Activated CD4-positive, alpha-beta T cell treated with anti-CD3 and anti-CD28 coated beads, Interleukin-2, amount 50 U/mL, for 24 hours (primary cell): ENCODE measurements at places on chromosomes 12 and 14.

DNA sequence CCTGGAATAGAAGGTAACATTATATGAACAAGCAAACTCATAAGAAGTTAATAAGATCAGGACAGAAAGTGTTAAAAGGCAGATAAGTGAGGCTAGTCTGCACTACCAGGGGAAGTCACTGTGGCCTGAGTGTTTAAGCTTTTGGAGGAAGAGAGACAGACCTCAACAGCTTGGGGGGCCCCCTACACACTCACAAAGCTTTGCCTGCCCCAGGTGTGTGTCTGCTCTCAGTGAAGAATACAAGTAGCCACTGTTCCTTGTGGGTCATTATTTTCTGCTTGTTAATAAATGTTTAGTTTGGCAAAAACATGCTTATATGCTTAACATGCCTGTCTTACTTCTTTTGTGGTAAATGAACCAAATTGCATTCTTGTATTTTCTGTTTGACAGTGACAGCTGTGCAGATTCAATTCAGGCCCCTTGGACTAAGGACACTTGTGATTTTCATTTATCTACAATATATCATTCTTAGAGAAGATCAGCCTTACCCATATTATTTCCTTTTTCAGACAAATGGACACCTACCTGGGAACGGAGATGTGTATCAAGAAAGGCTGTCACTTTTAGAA, 50.7 kb upstream of the C12orf71 start:
- DNase-seq: no peak

DNA sequence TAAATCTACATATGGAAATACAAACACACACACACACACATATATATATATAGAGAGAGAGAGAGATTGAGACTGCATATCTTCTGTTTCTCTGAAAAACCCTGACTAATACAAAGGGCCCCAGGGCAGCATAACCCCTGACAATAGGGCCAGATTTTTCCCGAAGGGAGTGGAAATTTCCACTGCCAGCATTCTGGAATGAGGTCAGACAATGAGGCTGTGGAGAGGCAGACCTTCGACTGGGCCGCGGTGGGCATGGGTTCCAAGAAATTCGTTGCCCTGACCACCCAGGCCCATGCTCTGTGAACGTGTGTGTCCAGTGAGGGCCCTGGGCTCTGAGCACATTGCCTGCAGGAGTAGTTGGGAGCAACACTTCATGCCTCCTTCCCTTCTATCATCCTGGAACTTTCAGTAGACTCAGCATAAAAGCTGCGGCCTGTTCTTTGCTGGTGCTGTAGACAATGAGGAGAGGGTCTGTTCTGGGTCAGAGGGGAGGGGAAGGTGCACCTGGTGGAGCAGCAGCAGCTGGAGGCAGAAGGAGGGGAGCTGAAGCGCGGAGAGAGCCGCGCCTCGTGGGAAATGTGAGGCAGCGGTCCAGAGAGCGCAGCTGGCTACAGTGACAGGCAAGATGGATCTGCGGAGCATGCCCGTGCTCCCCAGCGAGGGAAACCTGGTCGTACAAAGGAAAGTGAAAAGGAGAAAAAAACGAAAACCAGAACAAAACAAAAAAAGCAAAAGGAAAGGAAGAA, 25.6 kb upstream of the CCDC60 start:
- no peak for DNase-seq

DNA sequence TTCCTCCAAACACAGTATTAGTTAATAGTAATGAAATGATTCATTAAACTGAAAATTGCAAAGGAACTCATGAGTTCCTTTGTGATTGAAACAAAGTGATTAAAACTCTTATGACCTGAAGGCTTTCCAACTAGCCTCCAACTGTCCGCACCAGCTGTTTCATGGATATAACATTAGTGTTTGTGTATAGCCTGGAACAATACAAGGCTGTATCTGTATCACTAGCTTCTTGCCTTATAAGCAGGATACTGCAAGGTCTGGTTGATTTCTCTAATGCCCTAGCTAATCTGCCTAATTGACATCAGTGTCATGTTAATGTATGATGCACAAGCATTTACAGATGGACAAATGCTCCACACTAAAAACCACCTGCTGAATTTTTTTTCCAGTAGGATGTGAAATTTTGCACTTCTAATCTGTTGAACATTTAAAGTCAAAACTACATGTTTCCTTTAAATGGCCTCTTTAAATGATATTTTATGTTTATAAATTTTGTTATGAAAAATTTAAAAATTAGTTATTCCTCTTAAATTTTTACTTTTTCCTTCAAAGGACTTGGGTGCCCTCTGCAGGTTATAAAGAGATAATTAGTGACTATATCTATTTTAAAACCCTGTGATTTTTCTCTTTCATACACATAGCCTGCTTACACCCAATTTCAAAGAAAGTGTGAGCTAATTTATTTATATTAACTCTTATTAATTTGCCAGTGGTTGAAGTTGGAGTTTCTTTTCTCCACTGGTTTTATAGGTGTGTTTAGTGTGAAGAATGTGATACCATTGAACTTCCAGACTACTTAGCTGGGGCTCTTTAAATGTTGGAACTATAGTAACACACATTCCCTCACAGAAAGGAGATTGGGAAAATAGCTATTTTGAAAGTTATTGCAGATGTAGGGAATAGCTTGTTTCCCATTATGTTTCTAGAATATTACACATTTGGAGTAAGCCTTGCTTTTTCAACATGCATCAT, 25.4 kb downstream of the AP5M1 start:
- no peak for DNase-seq

DNA sequence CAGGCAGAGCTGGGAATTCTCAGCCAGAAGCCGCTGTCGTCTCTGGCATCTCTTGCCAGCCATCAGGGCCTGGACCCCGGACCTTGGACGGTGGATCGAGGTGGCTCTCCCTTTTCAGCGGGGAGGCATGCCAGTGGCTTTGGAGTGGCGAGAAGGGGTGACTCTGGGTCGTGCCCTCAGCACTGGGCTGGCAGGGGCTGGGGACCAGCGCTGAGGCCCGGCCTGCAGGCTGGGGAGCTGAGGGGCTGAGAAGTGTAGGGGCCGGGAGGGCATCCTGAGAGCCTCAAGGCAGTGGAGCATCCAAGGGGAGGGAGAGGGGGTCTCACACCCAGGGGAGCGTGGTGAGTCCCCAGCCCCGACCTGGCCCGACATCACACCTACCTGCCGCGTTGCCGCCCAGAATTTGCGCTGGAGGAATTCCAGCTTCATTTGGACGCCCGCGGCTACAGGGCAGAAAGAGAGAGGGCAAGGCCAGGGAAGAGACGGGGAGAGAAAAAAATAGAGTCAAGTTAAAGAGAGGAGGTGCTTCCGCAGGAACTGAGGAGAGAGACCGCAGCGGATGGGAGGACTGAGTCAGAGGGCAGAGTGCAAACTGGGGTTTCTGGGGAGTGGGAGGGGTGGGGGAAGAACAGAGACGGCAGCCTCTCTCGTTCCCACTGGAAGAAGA, 9.0 kb upstream of the LRTM2 start:
- DNase-seq: no peak
